ENCODE measurements at places on chromosomes 7 and 10. TPM values are rescaled to one million over a fixed set of nuclear protein-coding genes. Genes with fewer than 3 reads are reported as not detected.

The VIPR2 gene
- total RNA-seq: 0.31 TPM

The PPP1R17 gene
- 4.5 TPM for total RNA-seq

The SEMA3D gene
- total RNA-seq: 87.6 TPM

The SPDYE5 gene
- total RNA-seq: not detected

The UTF1 gene
- not detected for total RNA-seq

The BICC1 gene
- total RNA-seq: 15.2 TPM

The NPC1L1 gene
- total RNA-seq: 11.0 TPM

The FAM200A gene
- 10.2 TPM for total RNA-seq

The SDK1 gene
- total RNA-seq: 17.8 TPM

The AEBP1 gene
- total RNA-seq: 64.1 TPM

The PRKAR2B gene
- 6.3 TPM for total RNA-seq

The GARS1 gene
- total RNA-seq: 111 TPM

The TLX1 gene
- 0.17 TPM for total RNA-seq

The NUTM2E gene
- 0.86 TPM for total RNA-seq

The CCDC7 gene
- total RNA-seq: 9.0 TPM

The LAMB4 gene
- 1.3 TPM for total RNA-seq

The MINDY4 gene
- total RNA-seq: 8.4 TPM

The NEUROG3 gene
- total RNA-seq: 0.93 TPM

The LIPN gene
- 0.24 TPM for total RNA-seq

The IL6 gene
- not detected for total RNA-seq

The ZNF239 gene
- 2.4 TPM for total RNA-seq

Measured in type B pancreatic cell (in vitro differentiated cells).